ENCODE measurements at places on chromosomes 13 and 19. TPM values are rescaled to one million over a fixed set of nuclear protein-coding genes. Genes with fewer than 3 reads are reported as not detected.

DBP gene
- total RNA-seq, result 13.1 TPM

COX7A1 gene
- total RNA-seq, result not detected

SIAH3 gene
- total RNA-seq, result 0.11 TPM

SGCG gene
- total RNA-seq, result not detected

LIG1 gene
- 181 TPM for total RNA-seq

SHC2 gene
- 0.45 TPM for total RNA-seq

SLAIN1 gene
- total RNA-seq, result 26.5 TPM

ERCC5 gene
- 66.5 TPM for total RNA-seq

ZNF154 gene
- 3.6 TPM for total RNA-seq

ZNF546 gene
- total RNA-seq, result 5.6 TPM

GPR18 gene
- total RNA-seq, result 11.6 TPM

ADGRL1 gene
- total RNA-seq, result 11.8 TPM

CYP4F2 gene
- not detected for total RNA-seq

COL5A3 gene
- total RNA-seq, result 2.7 TPM

C1QTNF9 gene
- not detected for total RNA-seq

SWSAP1 gene
- total RNA-seq, result 1.8 TPM

ZNF813 gene
- 7.8 TPM for total RNA-seq

SIGLEC12 gene
- 0.34 TPM for total RNA-seq

ZNF320 gene
- total RNA-seq, result 7.0 TPM
